ENCODE measurements at places on chromosomes 12 and 14.

- DNase-seq = no peak
Observed at GRCh38 chr14:34507459-34507858, 32.0 kb downstream of the EAPP start.

DNA sequence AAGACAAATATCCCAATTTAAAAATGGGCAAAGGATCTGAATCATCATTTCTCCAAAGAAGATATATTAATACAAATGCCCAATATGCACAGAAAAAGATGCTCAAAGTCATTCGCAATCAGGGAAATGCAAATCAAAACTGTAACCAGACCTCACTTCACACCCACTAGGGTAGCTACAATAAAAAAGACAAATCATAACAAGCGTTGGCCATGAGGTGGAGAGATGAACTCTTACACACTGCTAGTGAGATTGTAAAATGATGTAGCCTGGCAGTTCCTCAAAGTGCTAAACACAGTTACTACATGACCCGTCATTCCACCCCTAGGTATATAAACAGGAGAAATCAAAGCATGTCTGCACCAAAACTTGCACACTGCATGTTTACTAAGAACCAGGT, 30.4 kb downstream of the CDC42BPB start:
- DNase-seq = no peak

DNA sequence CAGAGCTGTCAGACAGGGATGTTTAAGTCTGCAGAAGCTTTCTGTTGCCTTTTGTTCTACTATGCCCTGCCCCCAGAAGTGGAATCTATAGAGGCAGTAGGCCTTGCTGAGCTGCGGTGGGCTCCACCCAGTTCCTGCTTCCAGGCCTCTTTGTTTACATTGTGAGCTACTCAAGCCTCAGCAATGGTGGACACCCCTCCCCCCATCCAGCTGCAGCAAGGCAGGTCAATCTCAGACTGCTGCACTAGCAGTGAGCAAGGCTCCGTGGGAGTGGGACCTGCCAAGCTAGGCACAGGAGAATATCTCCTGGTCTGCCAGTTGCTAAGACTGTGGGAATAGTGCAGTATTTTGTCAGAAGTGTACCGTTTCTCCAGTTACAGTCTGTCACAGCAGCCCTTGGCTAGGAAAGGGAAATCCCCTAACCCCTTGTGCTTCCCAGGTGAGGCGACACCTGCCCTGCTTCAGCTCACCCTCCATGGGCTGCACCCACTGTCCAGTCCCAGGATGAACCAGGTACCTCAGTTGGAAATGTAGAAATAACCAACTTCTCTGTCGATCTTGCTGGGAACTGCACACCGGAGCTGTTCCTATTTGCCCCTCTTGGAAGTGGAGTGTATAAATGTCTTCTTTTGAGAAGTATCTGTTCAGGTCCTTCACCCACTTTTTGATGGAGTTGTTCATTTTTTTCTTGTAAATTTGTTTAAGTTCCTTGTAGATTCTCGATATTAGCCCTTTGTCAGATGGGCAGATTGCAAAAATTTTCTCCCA, 213.5 kb upstream of the SLC38A2 start:
- DNase-seq = no peak

GRCh38 chr12:6140651-6141447, 16.4 kb upstream of the VWF start:
- peak; percentile 29 for DNase-seq

GRCh38 chr12:54657105-54657607, 9.0 kb upstream of the DCD start:
- no peak for DNase-seq

DNA sequence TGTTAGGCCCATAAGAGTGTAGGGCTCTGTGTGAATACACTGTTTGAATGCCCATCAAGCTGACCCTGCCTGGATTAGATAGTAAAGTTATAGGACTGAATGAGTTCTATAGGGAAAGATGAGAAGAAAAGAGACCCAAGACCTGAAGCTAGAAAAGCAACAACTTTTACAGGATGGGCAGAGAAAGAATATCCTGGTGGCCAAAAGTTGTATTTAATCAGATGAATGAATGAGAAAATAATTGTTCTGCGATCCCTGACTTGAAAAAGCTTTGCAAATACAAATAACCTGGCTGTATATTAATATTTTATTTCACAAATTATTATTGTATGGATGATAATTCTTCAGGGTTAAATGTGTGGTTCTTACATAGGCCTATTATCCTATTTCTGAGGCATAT, 2.8 kb upstream of the ANO6 start:
- no peak for DNase-seq

DNA sequence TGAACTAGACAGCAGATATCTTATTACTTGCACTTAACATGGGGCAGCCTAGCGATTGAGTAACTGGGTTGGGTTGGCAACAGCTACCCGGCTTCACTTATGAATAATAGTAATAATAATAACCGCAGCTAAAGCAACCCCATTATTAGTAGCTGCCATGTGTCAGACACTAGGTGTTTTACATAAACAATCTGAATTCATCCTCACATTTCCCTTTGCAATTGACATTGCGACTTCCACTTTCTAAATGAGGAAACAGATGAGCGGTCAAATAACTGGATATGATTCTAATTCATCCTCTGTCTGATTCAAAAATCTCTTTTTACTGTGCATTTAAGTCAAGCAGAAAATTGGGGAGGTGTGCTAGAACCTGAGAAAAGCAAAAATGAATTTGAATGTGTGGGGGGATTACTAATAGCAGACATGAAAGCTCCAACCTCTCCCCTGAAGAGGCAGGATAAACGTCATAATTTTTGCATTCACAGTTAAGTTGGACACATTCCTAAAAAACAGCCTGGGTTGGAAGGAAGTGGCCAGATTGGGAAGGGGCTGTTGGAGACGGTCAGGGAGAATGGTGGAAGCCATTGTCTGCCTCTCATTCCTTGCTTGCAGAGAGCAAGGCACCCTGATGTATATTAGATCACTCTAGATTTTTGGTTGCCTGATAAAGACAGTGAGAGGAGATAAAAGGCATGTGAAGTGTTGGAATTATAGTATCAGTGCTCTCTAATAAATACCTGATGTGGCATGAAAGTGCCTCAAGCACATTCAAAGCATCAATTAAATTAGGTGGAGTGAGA, 13.1 kb downstream of the EMP1 start:
- DNase-seq = no peak

DNA sequence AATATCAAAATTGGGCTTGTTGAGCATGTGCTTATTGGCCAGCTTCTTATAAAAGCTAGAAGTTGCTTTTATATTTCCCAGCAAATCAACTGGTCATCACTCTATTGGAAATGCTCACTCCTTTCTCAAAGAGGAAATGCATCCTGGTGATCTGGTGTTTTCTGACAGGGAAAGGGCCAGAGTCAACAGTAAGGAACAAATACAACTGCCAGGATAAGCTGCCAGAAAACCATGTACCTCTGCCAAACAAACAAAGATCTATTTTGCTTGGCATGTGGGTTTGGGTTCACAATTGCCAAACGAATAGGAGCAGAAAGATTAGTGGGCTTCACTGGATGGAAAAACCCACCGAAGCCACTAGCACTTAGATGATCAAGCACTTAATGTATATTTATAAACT, 126.9 kb upstream of the PDZRN4 start:
- no peak for DNase-seq

GRCh38 chr12:110635055-110635454, 21.1 kb downstream of the TCTN1 start:
- DNase-seq = no peak

DNA sequence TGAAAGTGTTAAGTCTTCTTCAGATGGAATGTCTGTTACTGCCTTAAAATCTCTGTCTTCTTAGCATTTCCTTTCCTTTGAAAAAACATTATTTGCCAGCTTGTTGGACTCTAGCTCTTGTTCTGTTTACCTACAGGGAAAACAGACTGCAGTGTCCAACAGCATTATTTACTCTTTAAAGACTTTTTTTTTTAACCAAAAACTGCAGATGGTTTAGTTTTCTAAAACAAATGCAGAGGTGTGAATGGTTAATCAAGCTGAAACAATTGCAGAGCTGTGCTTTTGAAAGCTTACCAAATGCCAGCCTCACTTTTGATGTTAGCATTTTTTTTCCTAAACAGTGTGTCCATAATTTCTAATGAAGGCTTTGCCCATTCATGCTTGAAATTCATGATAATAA, 323.3 kb downstream of the TMEM117 start:
- no peak for DNase-seq

- DNase-seq = no peak
Observed at GRCh38 chr12:79776111-79776510, 85.3 kb upstream of the PAWR start.

GRCh38 chr14:89139404-89140247, 277.4 kb downstream of the FOXN3 start:
- no peak for DNase-seq

DNA sequence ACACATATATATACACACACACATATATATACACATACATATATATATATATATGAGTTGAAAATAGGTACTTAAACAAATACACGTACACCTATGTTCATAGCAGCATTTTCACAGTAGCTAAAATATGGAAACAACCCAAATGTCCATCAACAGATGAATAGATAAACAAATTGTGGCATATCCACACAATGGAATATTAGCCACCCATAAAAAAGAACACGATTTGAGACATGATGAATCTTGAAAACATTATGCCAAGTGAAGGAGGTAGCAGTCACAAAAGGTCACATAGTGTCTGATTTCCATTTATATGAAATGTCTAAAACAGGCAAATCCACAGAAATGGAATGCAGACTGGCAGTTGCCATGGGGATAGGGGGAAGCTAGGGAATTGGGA, 276.3 kb downstream of the KSR2 start:
- no peak for DNase-seq

- DNase-seq = no peak
Observed at GRCh38 chr14:95463171-95463901, 53.1 kb downstream of the SYNE3 start.

- no peak for DNase-seq
Observed at GRCh38 chr14:99512110-99512449, 30.9 kb downstream of the CCNK start.

- DNase-seq = no peak
Observed at GRCh38 chr12:116456330-116457082, 102.7 kb upstream of the MAP1LC3B2 start.

DNA sequence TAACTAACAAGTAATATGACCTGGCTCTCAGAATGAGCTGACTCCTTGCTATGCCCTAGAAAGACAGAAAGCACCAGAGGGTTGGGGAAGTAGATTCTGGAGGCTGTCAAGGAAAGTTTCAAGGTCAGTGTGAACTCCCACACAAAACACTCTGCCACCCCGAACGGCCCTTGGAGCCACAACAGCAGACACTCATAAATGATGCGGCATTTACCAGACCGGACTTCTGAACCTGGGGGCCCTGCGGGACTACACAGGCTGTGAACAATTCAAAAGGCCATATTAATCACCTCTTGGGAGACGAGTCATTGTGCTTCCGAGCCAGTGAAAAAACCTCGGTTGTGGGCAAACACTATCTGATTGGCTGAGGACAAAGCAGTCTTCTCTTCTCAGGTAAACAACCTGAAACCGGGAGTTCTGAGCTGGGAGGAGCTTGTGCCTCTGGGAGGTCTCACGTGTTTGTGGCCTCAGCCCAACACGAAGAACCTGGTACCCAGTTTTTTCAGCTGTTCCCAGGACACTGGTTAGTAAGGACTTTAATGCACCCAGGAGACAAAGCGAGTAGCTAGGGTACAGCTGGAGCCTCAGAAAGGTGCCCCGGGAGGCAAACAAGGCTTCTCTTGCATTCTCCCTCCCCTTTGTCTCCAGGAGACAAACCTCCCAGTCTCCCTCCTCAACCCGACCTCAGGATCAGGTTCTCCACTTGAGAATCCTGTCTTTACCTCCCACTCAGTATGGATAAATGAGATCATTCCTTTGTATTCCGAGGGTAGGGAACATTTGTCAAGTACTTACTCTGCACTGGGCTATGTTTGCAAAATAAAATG, 35.3 kb downstream of the VWF start:
- no peak for DNase-seq

DNA sequence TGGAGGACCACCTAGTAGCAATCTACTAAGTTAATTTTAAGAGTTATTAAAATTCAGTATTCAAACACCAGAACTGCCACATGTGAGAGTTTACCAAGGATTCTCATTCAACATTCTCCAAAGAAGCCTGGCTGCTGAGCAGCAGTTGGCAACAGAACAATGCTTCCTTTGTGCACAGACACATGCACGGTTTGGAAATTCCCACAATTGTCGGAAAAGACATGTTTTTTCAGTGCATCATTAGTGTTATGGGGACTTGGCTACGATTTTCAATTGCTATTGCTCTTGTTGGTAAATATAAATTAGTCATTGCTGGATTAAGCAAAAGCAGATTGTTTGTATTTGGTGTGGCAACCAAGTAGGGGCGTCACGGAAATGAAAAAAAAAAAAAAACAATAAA, 22.2 kb downstream of the ST8SIA1 start:
- DNase-seq = no peak
